ENCODE measurements at places on chromosomes 1 and 21.

- no peak for DNase-seq
Observed at GRCh38 chr1:108096089-108096488, 104.1 kb downstream of the SLC25A24 start.

DNA sequence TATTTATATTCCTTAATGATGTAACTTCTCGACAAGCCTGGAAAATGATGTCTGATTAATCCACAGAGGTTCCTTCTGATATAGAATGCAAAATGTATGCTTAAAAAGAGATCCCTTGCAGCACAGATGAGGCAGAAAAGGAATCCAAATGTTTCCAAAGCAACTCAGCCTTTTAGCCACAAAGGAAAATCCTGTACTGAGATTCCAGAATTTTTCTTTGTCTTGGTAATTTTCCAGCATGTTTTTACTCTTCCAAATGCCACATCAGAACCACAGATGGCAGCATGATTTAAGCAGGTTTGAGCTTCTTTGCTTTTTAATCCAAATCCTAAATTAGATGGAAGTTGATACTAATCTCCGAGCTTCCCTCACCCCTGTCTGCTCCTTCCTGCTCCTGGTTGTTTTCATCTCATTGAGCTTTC lies 176.4 kb upstream of the PALMD start:
- DNase-seq: no peak

DNA sequence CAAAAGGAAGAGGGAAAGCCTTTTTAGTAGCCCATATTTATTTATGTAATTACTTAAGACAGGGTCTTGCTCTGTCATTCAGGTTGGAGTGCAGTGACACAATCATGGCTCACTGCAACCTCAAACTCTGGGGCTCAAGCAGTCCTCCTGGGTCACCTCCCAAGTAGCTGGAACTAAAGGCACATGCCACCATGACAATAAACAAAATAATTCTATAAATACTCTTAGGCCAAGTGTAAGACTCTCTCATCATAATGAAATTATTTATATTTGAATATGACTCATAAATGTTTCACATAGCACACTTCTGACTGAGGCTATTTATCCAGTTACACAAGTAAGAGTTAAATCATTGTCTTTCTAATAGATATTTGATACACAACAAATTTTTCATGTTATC lies 314.7 kb downstream of the AMY1C start:
- DNase-seq: no peak

DNA sequence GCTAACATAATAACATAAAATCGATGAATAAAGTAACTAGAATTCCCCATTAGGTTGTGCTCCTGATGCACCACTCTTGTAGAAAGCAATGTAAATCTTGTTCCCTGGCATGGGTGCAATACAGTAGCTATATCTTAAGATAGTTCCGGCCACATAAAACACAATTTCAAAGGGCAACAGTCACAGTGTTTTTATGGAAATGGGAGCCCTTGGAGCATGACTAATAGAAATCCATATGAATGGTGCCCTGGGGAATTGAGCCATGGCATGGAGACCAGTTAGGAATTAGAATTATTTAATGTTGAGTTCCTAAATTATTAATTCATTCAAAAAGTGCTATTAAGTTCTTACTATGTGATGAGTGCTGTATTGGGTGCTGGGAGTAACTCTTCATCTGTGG lies 118.7 kb downstream of the KCNK2 start:
- DNase-seq: no peak

- no peak for DNase-seq
Observed at GRCh38 chr1:232440325-232441035, 189.5 kb downstream of the SIPA1L2 start.

- DNase-seq: no peak
Observed at GRCh38 chr1:2925918-2926317, 95.3 kb upstream of the ACTRT2 start.

GRCh38 chr1:1374589-1374928 lies 448 bp downstream of the AURKAIP1 start:
- no peak for DNase-seq

DNA sequence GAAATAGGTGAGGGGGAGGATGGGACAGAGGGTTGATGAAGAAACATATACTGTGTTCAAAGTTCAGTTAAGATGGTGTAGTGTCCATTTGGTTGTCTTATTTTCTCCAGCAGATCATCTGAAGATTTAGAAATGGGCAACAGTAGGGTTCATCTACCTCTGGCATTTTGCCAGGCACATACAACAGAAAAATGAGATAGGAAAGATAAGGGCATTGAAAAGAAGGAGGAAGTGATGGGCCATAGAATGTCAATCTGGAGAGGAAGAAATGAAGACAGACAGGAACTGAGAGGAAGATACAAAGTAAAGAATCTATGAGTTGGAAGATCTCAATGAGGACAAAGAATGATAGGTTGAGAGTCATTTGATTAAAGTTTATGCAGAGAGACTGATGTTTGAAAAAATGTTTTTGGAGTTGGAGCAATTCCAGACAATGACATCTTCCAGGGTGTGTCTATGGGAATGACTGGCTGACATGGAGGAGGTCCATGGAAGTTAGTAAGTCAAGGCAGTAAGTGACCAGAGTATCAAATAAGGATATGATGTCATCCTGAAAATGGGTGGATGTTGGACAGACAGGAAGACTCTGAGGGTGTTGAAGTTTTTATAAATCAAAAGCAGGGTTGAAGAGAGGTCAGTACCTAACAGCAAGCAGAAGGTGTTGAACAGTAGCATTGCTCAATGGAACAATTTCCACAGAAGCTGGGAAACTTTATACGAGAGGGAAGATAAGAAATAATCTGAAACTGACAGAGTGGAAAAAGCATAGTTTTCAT lies 18.7 kb upstream of the CD55 start:
- DNase-seq: no peak

GRCh38 chr1:235511470-235512240 lies 7.4 kb upstream of the B3GALNT2 start:
- DNase-seq: no peak

DNA sequence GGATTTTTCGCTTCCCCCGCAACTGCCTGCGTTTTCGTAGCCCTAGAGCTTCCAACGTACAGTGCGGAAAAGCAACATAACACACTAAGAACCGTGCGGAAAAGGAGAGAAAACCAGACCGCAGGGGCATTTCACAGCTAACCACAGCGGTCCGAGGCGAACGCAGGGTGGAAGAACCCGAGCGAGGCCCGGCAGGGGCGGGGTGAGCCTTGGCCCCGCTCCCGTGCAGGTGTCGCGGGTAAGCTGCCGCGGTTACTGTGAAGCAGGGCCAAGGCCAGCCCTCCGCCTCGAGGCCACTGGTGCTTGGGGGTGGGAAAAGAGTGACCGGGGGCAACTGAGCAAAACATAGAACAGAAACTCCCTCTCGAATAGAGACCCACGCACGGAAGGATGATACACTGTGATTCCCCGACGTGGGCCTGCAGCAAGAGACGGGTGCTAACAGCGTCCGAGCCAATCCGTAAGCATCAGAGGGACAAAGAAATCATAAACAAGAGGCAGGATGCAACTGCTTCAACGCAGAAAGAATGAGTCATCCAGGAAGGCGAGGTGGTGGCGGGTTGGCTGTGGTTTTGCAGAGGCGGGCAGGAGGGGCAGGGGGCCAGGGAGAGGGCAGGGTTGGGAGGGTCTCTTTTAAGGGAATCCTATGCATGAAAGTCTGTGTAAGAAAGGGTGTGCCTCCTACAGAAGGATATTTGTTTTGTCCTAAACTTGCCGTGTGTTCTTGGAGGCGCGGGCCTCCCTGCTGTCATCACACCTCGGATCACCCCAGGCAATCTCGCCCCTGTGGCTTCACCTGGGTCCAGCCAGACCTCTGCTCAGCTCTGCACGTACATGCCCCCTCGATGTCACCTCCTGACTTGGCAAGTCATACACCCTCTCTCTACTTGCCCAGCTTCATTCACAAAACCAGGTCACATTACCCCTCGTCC lies 7.3 kb downstream of the GNG4 start:
- DNase-seq: peak; percentile 81

GRCh38 chr1:200893411-200893901 lies 1.2 kb upstream of the INAVA start:
- no peak for DNase-seq

- DNase-seq: peak; percentile 62
Observed at GRCh38 chr1:118136187-118136941, 48.7 kb downstream of the SPAG17 start.

DNA sequence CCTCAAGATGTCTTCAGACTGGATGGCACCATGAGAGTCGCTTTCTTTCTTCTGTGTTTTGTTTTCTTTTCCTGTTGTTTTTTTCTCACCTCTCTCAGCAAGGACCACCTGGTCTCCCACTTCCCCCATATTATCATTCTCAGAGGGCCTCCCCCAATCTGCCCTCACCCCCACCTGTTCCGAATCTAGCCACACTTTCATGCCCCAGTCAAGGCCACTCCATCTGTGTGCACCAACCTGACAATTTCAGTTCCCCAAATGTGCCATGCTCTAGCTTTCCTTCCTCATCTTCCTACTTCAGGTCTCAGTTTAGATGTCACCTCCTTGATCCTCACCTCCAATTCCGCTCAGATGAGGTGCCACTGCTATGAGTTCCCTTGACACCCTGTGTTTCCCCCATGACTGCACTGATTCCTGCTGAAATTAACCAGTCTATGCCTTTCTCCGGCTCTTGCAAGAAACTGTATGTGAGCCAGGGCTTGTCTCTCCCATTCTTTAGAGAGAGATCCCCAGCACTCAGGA lies 146.2 kb downstream of the PLPP3 start:
- no peak for DNase-seq

DNA sequence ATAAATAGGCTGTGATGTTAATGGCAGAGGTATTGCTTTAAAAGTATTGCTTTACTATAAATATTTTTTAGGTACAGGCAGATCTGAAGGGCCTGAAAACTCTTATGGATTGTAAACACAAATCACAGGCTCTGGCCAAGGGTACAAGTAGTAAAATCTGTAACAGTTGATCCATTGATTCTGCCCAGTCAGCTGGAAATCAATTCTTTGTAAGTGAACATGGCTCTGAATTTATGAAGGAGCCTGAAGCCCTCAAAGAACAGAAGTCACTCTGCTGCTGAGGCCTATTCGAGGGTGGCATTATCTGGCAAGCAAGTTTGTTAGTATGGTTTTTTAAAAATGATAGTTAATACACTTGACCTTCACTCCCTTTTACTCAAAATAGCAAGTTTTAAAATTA lies 834.0 kb upstream of the TMPRSS15 start:
- no peak for DNase-seq

GRCh38 chr1:117232531-117232930 lies 21.8 kb upstream of the VTCN1 start:
- no peak for DNase-seq

DNA sequence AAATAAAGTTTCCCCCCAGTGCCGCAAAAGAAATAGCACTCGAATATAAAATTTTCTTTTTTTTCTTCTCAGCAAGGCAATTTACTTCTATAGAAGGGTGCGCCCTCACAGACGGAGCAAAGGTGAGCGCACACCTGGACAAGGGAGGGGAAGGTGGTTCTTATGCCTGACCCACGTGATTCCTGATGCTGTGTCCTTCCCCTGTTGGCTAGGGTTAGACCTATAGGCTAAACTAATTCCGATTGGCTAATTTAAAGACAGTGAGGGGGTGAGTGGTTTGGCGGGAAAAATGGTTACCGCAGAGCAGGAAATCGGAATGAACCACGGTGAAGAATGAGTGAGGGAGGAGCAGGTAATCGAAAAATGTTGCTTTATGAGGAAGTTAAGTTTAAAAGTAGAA lies 607 bp upstream of the FAAH start:
- DNase-seq: no peak

- DNase-seq: no peak
Observed at GRCh38 chr1:115118086-115118485, 28.8 kb upstream of the TSPAN2 start.

DNA sequence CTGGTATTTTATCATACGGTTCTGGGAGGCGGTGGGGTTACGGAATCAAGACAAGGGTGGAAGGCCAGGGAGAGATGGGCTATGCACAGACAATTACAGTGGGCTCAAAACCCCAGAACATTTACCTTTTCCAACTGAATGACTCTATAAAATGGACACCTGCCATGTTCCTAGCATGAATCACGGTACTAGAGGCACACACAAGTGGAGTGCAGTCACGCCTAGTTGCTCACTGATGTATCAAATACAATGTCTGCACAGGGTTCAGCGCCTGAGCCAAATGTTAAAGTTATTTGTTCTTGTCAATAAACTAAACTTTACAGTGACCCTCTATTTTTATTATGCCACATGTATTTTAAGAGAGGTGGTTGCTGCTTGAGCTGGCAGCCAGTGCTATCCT lies 121.4 kb downstream of the ATG4C start:
- no peak for DNase-seq

DNA sequence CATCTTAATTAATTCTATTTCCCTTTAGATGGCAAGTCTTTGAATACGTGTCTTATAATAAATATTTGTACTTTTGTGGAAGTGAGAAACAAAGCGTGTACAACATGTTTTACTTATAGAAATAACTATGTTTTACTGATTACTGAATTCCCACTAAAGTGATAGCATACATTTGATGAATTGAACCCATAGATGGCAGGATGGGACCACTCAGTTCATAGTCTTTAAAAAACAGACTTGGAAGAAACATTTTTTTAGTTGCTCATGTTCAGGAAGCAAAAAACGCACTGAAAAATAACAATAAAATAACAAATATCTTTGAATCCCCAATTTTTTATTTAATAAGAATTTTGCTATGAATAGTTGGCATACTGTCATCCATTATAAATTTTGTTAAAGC lies 507.1 kb upstream of the ZRANB2 start:
- no peak for DNase-seq

DNA sequence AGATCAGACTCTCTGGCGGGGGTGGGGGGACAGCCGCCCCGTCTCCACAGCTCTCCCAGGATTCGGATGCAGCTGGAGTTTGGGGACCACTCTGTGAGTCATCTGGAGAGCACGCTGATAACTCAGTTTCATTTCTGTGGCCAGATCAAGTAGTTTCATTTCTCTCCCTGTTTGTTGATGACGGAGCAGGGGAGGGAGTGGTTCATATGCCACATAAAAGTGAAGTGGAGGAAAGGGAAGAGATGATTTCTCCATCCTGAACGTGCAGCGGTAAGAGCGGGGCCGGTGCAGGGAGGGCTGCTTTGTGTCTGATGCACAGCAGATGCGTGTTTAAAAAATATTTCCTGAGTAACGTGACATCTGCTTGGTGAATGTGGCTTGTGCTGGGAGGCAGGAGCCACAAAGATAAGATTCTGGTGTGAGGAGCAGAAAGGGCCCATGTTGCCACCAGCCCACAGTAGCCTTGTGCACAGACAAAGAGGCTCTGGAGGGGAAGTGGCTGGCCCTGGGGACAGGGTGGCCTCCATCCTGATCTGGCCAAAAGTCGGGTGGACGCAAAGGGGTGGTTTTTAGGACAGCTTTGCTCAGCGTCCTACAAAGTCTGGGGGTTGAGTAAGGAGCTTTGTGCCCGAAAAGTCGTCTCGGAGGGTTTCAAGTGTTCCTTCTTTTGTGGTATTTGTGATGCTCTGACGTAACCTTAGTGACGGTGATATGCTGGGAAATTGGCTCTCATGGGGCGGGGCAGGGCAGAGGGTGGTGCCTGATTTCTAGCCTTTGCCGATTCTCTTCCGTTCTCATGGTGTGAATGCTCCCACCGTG lies at the start of gene MX2:
MX2 (plus strand) TSS at position 242 of the 819 bp plus-strand sequence. CDS start 14,880 bp downstream, outside the sequence.
- peak; percentile 79 for DNase-seq

- no peak for DNase-seq
Observed at GRCh38 chr1:87641996-87642395, 313.3 kb downstream of the LMO4 start.

- DNase-seq: no peak
Observed at GRCh38 chr1:198128533-198128932, 28.3 kb upstream of the NEK7 start.

All from GM13976 (cell line).